M059J (cell line): ENCODE measurements at places on chromosomes 4 and X.
A peak's percentile ranks its signal among the peaks of the same experiment; 100 is the strongest.

GRCh38 chrX:97322401-97322800 is 438.7 kb downstream of the RPA4 start:
- peak; percentile 31 for DNase-seq

DNA sequence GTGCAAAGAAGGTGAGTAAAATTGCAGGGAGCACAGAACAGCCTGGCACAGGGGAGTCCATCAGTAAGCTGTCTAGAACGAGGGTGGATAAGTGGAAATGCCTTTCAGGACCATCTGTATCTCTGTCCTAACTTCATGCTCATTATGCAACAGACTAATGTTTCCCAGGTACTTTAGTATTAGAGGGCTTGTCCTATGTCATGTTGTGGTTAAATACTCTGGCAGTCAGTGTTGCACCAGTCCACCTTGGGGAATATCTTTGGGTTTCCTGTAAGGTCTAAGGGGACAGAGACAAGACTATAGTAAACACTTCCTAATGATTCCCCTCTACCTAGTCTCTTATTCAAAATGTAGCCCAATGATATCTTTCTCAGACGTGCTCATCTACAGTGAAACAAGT is 21.3 kb downstream of the NOCT start:
- no peak for DNase-seq

- DNase-seq: peak; percentile 93
Measured at GRCh38 chrX:110021258-110022022, 18.5 kb downstream of the TMEM164 start.

DNA sequence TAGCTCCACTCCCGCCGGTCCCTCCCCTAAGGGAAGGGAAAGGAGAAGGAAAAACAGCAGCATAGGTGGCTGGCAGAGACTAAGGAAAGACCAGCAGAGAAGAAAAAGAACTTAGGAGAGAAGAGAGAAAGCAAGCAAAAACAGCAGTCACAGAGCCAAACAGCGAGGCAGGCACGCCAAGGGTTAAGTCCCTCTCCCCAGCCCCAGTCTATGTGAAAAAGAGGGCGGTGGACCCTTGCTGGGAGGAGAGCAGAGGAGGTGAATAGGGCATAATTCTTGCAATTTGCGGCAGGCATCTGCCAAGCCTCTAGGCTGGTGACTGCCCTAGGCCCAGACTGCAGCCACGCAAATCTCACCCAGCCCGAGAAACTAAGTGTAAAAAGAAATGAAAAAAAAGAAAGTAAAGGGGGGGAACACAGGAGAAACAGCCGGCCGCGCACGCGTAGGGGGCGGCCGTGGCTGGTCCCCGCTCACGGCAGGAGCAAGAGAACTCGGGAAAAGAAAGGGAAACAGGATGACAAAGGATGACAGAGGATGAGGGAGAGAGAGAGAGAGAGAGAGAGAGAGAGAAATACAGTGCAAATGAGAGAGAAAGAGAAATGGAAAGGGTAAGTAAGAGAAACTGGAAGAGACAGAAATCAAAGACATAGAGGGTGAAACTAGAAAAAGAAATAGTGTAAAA is 48.6 kb downstream of the MAGEA9 start:
- peak; percentile 63 for DNase-seq

- no peak for DNase-seq
Measured at GRCh38 chrX:108034725-108035124, 10.1 kb upstream of the VSIG1 start.
